ENCODE measurements at places on chromosomes 13 and 19.

DNA sequence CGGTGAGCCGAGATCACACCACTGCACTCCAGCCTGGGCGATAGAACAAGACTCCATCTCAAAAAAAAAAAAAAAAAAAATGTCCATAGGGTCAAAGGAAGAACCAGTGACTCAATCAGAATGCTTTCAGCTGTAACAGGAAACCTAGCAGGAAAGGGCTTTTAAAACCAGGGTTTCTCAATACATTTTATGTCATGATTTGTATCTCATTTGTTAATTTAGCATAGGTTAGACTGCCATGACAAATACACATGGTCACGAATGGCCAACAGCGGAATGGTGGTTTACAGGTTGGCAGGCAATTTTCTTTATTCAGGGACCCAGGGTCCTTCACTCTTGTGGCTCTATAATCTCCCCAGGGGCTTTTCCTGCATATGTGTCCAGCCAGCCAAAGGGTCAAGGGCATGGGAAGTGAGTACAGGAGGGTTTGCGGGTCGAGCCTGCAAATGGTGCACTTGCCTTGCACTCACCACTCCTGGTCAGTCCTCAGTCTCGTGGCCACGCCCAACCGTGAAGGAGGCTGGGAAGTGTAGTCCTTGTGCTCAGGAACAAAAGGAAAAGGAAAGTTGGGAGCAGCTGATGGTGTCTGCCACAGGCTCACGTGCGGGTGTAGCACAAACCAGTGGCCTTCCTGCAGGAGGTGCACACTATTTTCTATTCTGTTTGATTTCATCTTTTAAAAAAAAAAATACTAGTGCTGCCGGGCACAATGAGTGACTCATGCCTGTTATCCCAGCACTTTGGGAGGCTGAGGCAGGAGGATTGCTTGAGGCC, 14.8 kb downstream of the DHX34 start:
- no peak for DNase-seq

GRCh38 chr19:41144403-41144802, 30.2 kb downstream of the CYP2F1 start:
- peak; percentile 80 for DNase-seq

- DNase-seq, result no peak
Measured at GRCh38 chr19:54178581-54179261, 5.8 kb upstream of the TMC4 start.

DNA sequence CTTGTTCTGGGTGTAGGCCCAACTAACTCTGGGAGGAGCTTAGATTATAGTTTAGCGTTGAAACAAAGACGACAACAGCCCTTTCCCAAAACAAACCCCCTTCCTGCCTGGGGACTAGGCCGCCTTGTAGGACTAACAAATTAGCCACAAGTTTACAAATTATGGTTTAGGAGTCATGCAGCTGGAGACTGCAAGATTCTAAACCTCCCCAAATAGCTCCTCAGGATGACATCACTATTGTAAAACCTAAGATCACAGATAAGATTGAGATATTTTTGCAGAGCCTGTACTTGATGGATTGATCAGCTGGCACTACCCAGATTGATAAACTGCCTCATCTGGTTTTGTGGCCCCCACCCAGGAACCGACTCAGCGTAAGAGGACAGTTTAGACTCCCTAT, 2.3 kb upstream of the SLC25A15 start:
- no peak for DNase-seq

GRCh38 chr19:51148580-51148979, 6.5 kb downstream of the SIGLEC7 start:
- no peak for DNase-seq

- DNase-seq, result no peak
Measured at GRCh38 chr13:30872276-30872594, 33.8 kb upstream of the MEDAG start.

DNA sequence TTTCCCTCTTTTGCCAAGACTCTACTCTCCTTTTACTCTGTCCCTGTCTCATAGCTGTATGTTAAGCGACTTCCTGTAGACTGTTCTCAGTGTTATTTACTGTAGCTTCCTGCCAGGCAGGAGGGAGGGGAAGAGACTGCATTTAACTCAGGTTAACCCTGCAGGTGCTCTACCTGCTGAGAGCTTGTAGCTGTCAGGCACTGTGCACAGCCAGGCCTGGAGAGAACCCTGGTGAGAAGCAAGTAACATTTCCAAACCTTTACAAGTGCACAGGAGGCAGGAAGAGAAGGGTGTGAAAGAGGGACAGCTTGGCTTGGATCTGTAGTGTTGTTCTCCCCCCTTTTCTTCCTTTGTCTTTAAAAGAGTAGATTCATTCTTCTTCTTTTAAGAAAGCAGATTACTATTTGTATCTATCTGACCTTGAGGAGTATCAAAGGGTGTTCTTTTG, 167.1 kb downstream of the LMO7 start:
- DNase-seq, result no peak

DNA sequence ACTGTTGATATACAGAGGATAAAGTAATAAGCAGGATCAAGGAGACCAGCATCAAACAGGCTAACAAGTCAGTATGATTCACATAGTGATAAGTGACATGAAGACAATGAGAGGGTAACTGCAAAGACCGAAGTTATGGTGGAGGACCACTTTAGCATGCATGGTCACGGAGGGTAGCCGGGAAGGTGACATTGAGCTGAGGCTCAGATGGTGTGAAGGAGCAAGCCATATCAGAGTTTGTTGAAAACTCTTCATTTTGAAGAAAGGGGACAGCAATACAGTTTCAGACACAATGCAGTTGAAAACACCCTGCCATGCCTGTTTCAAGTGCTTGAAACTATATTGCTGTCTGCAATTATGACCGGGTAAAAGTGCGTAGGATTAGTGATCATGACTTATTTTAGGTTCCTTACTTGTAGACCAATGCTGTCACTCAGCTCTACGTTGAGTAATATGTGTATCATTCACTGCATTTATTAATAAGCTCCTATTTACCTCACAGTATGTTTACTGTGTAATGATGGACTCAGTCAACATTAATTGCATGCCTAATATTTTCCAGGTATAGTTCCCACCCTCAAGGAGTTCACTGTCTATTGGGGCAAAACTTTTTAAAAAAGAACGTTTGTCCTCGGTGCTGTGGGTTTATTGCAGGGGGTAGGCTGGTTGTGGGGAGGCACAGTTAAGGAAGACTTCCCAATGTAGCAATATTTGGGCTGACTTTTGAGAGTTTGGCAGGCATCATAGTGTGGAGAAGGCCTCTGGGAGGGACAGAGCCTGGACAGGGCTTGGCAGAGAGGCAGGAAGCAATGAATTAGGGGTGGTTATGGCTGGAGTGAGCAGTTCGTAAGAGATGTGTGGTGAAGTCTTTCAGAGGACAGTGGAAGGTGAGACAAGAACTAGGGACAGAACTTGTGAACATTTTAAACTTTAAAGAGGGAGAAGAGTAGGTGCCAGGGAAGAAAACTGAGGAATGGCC, 3.2 kb downstream of the UBAC2 start:
- DNase-seq, result no peak

DNA sequence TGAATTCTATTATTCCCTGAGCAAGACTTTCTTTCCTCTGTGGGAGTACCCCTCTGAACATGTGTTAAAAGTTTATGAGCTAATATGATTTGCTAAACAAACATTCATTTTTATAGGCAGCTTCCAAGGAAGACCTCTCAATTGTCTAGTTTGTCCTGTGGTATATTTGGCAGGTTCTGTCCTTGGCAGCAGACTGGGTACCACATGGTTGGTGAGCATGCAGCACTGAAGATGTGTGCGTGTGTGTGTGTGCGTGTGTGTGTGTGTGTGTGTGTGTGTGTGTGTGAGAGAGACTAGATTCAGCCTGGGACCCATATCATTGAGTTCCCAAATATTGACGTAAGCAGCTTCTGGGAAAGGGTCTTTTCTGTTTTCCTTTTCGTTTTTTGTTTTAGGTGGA, 24.0 kb downstream of the FGF9 start:
- no peak for DNase-seq

DNA sequence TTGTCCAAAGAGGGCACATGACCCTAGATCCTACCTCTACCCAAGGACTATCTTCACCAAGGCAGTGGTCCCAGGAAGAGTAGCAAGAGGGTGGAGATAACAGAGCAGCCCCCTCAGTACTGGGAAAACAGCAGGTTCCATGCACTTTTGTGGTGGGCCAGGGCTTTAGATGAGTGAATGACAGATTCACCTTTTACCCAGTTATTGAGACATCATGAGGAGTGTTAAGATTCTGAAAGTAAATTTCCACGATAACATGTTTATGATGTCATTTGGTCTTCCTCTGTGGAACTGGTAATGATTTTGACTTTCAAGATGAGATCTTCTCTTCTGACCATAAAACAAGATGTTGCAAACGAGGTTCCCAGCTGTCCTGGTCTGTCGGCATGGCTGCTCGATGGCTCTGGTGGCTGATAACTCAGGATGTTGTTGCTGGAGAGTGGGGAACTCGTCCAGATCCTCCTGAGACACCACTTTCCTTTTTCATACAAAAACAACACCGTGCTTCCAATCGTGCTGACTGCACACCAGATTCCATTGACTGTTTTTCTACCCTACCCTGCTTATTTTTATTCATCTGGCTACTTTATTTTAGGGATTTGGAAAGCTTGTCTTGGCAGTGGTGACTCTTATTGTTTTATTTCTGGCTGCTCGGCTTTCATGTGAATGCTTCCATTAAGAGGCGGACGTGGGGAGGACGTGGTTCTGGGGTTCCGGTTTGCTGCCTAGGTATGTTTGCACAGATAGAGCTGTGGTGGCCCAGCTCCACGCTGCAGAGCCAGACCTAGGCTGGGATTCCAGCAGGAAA, 88.5 kb downstream of the LRCH1 start:
- DNase-seq, result no peak

DNA sequence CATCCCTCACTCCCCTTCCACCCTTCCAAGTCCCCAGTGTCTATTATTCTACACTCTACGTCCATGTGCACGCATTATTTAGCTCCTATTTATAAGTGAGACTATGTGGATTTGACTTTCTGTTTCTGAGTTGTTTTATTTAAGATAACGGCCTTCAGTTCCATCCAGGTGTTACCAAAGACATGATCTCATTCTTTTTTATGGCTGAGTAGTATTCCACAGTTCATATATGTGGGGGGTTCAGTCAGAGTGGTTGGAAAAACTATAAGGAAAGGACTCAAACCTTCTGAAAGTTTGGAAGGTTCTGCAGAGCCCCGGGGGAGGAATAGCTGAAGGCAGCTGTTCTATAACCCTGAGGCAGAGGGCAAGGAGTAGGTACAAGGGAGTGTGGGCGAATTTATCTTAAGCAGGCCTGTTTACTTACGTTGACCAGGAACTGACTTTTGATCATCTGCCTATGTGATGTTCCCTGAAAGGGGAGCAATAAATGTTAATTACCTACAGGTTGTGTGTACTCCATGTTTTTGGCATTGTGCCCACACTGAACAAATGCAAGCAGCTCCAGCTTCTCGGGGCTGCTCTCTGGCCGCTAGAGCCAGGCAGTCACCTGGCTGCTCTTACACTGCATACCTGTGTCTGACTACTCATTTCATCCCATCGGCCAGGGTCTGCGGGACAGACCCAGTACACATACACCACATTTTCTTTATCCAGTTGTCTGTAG, 13.5 kb upstream of the ADGRE1 start:
- DNase-seq, result no peak

- DNase-seq, result no peak
Measured at GRCh38 chr13:70893832-70894231, 785.6 kb upstream of the KLHL1 start.

GRCh38 chr19:1276628-1277022, 1.3 kb downstream of the FAM174C start:
- DNase-seq, result no peak

GRCh38 chr19:48741129-48741999, 954 bp upstream of the RASIP1 start:
- DNase-seq, result no peak

DNA sequence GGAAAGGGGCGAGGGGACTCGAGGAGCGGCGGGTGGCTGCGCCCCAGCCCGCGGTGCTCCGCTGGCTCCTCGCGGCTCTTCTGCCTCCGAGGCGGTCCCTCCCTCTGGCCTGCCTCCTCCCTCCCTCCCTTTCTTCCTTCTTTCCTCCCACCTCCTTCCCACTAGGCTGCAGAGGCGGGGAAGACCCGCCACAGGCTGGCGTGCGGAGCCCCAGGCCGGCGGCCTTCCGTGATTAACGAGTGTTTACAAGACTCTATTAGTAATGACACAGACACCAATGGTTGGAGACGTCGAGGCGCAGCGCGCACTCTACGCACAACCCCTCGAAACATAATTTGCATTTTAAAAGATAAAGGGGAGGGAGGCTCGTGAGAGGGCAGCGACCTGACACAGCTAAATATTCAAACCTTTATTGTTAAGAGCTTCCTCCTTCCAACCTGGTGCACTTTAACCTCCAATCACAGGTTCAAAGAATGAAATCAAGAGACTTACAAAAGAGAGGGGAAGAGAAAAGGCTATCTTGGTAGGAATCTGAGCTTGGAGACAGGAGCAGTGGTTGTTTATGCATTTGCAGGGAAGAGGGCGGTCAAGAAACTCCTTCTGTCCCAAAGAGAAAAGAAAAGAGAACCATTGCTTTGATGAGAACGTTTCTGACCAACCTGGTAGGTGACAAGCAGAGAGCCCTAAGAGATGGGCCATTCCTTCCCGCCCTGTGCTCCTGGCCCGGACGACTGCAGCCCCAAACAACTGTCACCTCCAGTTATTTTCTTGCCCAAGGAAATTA, at the start of gene CDX2:
Gene CDX2, minus strand, starts transcription at position 234 of the 784 bp plus-strand sequence. CDS start 309 bp downstream, outside the sequence.
- no peak for DNase-seq

GRCh38 chr13:114143806-114144605, 11.6 kb upstream of the RASA3 start:
- no peak for DNase-seq

- no peak for DNase-seq
Measured at GRCh38 chr19:41325947-41326706, 16.2 kb downstream of the CCDC97 start.

DNA sequence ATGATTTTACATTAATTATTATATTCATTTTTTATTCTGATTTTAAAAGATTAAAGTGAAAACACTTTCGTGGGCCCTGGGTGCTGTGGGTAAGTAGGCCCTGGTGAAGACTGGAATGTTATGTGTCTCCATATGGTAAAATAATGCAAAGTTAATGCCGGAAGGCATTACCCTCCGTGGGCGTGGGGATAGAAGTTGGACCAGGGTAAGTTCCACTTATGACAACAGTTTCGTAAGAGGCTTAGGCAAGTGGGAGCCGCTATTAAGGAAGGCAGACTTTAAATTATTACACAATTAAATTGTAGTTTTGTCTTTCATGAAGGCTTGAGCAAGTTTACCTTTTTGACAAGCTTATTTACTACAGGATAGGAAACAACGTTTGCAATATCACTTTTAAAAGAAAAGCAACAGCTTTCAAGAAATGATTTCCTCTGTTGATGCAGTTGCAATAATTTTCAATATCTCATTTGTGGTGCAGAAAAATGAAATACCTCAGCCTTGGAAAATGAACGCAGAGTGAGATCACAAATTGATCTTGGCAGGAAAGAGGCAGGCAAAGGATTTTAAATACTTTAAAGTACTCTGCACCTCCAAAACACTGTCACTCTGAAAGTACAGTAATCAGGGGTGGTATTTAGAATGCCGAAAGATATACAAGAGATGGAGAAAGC, 310.6 kb downstream of the DCT start:
- DNase-seq, result no peak

GRCh38 chr19:1655131-1655981, 2.9 kb upstream of the TCF3 start:
- DNase-seq, result no peak

- no peak for DNase-seq
Measured at GRCh38 chr13:109945206-109945960, 159.0 kb upstream of the IRS2 start.

Data from neural crest cell (in vitro differentiated cells).